ENCODE measurements at places on chromosomes 7 and 10.

DNA sequence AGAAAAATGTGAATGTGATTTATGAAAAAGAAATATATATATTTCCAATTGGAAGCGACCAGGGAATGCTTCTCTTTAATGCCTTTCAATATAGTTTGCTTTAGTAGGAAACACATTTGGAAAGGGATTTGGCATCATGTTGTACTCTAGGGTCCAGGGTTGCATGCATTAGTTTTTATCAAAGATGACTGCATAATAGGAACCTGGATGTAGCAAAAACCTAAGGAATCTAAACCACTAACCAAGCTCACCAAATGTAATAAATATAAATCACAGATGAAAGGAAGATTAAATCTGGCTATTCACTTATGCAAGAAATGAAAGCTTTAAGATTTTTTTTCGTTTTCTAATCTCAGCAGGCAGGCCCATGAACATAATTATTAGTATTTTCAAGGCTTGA lies 120.0 kb downstream of the ATXN7L1 start:
- DNase-seq, result no peak

DNA sequence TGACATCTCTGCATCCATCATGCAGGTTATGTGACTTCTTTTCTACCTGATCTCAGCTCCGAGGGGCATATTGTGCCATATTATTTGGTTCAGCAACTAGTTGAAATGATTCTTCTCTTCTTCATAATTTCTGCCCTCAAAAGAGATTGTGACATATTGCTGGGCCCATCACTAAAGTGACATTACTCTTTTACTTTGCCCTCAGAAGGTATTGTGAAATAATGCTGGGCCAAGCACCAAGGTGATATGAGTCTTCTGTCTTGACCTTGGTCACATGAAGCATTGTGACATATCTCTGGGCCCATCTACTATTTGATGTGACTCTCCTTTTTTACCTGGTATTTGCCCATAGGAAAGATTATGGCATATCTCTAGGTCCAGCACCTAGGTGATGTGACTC lies 33.9 kb upstream of the ZNF107 start:
- no peak for DNase-seq

DNA sequence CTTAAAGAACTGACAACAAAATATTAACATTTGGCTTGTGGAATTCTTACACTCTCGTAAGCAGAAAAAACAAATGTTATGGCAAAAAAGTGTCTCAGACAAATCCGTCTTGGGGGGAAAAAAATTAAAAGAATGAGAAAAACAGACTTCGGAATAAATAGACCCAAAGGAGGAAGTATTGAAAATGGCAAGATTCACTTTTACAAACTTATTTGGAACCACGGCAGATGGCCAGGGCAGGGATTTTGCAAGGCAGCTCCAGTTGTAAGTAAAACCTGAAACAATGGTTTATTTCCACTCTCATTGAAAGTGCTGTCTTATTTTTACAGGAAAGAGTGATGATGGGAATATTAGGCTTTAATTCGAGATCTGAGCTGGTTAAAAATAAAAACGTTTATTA lies 1.5 kb upstream of the ZNF438 start:
- DNase-seq, result no peak

DNA sequence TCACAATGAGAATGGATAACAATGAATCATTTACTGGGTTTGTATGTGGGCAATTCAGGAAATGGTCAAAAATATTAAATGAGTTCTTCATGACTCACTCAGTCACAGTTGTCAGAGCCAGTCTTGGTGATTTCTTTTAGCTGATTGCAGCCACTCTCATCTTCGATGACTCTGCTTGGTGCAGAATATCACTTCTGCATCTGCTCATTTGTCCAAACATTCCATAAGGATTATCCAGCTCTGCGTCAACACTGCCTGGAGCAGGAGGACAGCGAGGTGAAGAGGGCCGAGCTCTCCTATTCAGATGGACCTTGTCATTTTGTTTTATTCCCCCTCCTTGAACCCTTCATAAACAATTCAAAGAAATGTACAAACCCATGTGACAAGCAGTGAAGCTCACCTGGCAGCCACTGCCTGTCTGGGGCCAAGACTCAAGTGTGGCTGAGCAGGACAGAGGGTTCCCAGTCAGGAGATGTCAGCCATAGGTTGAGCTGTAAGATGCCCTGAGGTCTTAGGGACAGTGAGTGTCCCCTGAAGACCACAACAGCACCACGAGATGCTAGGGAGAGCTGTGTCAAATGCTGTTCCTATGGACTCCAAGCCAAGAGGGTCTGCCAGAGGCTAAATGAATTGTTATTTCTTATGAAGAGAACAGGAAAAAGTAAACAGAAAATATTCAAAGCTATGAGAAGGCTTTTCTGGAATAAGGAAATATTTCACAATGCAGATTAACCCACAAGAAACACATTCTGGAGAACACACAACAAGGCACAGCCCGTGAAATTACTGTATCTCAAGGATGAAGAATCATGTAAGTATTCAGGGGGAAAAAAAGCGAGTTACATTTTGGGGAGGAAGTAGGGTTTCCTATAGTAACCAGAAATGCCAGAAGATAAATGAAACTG lies 33.1 kb upstream of the EGFR start:
- DNase-seq, result no peak

- DNase-seq, result no peak
Observed at GRCh38 chr10:132689721-132690360, 96.1 kb downstream of the NKX6-2 start.

GRCh38 chr7:74674166-74674565 lies 16.6 kb downstream of the GTF2I start:
- DNase-seq, result no peak

DNA sequence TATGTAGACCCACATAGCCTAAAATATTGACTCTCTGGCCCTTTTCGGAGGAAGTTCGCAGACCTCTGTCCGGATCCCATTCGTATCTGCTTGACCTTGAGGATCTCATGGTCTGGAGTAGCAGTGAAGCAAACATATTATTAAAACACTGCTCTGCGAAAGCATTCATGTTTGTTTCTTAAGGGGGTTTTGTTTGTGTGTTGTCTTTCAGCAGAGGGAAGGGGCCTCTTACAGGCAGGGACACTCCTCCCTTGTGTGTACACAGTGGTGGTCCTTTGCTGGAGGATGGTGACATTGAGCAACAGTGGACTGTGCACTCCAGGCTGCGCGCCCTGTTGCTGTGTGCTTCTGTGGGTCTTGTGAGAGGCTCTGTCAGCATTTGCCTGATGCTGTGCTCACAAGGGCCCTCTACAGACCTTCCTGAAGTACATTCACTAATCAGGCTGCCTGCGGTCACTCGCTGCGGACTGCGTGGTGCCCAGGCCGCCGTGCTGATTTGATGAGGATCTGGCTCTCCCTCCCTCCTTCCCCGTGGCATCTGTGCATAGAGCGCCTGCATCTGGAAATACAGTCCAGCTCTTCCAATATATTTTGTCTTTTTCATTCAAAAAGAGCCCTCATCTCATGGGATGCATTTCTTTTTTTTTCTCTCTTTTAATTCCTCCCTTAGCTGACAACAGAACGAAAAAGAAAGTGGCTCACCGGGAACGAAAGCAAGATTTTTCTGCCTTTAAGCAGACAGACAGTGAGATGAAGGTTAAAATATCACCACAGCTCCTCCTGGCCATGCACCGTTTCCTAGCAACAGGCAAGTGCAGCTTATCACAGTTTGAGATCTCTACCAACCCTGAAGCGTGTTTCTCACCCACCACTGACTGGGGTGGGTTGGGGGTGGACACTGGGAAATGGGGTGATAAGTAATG lies 135.8 kb downstream of the CNNM2 start:
- DNase-seq, result no peak

GRCh38 chr7:97499204-97499603 lies 232.7 kb upstream of the TAC1 start:
- no peak for DNase-seq

- DNase-seq, result no peak
Observed at GRCh38 chr7:95141755-95142154, 182.6 kb downstream of the PON1 start.

GRCh38 chr7:153193144-153193595 lies 433.6 kb downstream of the ACTR3B start:
- peak; percentile 75 for DNase-seq

GRCh38 chr7:96719164-96719563 lies 9.5 kb upstream of the SEM1 start:
- DNase-seq, result no peak

DNA sequence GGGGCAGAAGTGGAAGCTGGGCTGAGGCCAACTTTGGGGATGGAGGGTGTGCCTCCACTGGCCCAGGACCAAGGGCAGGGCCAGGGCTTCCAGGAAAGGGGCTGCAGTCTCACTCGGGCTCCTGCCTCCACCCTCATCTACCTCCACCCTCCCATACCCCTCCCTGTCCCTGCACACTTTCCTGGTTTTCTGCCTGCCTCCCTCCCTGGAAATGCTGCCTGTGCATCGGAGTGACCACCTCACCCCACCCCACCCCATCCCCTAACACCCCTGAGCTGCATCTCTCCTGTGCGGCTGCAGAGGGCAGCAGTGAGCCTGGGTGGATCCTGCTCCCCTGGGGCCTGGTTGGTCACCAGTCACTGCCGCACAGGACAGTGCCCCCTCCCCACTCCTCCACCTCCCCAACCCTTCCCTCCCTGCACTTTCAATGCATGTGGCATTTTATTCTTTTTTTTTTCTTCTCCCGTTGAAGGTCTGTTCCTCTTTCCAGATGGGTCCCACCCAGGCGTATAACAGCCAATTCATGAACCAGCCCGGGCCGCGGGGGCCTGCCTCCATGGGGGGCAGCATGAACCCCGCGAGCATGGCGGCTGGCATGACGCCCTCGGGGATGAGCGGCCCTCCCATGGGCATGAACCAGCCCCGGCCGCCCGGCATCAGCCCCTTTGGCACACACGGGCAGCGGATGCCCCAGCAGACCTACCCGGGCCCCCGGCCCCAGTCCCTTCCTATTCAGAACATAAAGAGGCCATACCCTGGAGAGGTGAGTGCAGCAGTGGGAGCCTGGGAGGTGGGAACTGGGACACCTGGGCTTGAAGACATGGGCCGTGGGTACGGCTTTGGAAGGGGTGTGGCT lies 54.1 kb upstream of the PPIF start:
- DNase-seq, result peak; percentile 0

DNA sequence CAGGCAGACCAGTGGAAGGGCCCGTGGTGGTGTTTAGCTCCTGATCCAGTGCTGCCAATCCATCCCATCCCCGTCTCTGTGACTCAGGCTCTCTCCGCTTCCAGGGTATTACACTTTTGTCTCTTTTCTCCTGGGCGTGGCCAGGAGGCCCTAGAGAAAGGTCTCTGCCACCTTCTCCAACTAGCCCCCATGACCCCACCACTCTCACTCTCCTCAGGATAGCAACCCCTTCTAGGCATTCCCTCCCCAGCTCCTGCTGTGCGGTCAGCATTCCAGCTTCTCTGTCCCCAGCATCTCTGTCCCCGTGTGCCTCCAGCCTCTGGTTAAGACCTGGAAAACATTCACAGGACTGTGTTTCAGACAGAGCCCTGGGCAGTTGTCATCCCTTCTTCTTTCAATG lies 36.2 kb upstream of the R3HCC1L start:
- no peak for DNase-seq

DNA sequence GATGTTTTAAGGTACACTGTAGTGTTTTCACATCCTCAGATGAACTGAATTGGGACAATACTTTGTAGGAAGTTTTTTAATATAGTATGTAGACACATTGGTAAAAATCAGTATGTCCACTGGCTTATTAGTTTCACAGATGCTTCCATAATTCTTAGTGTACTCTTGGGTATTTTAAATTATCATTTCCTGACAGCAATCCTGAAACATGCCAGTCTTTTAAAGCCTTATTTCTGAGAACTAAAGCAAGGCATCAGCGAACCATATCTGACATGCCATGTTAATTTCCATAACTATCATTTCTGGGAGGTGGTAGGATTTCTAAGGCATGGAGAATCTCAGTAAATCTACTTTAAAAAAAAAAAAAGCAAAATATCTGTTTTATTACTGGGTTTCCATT lies 266.4 kb downstream of the ADK start:
- DNase-seq, result no peak

- no peak for DNase-seq
Observed at GRCh38 chr7:69342154-69342884, 256.0 kb upstream of the AUTS2 start.

- DNase-seq, result no peak
Observed at GRCh38 chr7:111740942-111741341, 178.7 kb upstream of the IMMP2L start.

GRCh38 chr7:86947929-86948328 lies 111.5 kb downstream of the ELAPOR2 start:
- no peak for DNase-seq

GRCh38 chr7:5586279-5586962 lies 162.8 kb upstream of the TNRC18 start:
- DNase-seq, result no peak

- no peak for DNase-seq
Observed at GRCh38 chr7:76066716-76067503, 19.0 kb downstream of the MDH2 start.

GRCh38 chr10:72783410-72783833 lies 91.5 kb downstream of the MCU start:
- DNase-seq, result no peak

DNA sequence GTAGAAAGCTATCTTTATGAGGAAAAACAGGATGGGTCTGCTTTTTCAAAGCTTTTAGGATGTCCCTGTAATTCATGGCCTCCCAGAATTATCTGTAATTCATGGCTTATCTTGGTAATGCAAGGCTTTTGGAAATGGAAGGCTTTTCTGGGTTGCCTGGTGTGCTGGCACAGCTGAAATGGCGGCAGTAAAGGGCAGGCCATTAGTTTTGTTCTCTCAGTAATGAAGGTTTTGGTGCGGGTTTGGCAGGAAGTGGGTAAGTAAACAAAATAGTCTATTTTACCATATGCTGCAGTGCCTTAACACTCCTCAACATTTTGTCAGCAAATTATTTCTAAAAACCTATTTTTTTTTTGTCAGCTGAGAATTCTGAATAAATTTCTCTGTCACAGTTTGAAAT lies 69.3 kb downstream of the LRGUK start:
- DNase-seq, result no peak

All from NCI-H1930 (cell line).